ENCODE measurements at places on chromosomes 5 and 9.

DNA sequence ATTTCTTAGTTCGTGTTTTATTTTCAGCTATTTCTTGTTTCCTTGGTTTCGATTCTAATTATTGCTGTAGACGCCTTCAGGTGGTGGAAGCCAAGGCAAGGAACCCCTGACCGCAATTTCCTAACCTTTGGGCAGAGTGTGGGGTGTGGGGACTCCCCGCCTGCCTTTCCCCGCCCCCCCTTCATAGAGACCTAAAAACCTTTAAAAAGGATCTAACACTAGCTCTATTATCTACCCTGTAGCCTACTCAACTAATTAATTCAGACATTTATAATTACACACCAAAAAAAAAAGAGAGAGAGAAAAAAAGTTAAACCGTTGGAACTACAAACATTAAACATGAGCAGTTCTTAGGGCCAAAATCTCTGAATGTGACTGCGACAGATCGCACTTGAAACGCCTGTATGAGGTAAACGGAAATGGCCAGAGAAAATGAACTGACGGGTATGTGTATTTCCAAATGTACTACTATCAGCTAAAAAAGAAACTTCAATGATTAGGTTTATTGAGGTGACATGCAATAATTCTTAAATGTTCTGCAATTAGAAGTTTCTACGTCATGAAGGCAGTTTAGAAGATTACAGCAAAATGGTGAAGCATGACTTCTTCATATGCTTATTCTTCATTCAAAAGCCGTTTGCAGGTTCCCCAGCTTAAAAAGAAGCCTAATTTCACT lies 19.0 kb upstream of the FER start:
- DNase-seq: peak; percentile 38

GRCh38 chr9:92954049-92954861 lies 6.9 kb downstream of the FGD3 start:
- DNase-seq: peak; percentile 76

GRCh38 chr9:128247226-128247803 lies 28.5 kb downstream of the GOLGA2 start:
- DNase-seq: no peak

DNA sequence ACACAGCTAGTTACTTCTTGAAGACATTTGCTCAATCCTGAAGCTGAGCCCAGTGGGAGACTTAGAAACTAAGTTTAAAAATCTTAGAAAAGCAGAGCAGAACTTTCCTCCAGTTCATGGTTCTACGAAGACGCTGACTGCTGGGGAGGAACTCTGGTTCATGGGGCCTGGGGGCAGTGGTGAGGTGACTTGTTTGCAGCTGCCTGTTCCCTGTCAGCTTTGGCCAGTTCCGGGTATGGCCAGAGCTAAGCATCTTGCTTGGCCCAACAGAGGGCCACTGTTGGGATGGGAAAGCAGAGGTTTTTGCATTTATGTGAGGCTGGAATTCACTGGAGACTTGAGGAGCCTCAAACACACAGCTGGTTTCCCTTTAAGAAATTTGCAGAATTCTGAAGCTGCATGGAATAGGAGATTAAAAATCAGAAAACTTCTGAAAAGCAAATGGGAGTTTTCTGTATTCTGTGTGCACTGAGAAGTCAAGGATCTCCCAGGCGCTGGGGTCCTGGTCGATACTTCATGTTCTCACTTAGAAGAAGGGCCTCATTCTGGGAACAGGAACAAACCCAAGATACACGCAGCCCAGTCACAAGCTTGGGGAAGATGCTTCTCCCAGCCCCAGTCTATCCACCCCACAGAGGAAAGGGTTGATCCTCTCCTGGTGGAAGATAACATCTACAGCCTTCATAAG lies 10.6 kb upstream of the HMHB1 start:
- no peak for DNase-seq

DNA sequence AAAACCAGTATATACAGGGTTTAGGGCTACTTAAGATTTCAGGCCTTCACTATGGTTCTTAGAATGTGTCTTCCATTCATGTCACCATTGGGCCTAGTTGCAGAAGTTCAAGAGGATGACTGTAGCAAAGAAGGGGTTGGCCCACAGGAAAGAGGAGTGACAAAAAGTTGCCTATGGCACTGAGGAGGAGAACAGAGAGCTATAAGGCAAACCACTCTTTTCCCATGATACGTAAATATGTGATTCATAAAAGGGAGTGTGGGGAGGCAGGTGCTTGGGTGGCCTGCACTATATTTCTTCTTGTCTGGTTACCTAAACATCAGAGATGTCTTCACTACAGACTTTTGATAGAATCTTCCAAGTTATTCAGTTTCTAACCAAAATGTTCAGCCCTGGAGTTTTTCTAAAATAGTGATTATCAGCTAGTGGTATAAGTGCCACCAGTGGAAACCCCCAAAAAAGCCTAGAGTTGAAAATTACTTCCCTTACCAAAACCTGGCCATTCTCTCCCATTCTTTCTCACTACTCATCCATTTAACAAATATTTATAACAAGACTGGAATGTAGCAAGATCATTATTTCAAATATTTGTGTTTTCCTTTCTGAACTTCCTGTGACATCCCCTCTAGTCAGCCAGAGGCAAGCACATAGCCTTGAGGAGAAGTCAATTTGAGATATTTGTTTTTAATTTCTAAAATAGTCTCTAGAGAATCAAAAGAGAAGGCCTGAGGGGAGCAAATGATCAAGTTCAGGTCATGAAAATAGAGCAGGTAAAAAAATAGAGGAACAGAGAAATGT lies 367.4 kb downstream of the EFNA5 start:
- no peak for DNase-seq

GRCh38 chr5:139061856-139062255 lies 136.3 kb downstream of the SIL1 start:
- no peak for DNase-seq

DNA sequence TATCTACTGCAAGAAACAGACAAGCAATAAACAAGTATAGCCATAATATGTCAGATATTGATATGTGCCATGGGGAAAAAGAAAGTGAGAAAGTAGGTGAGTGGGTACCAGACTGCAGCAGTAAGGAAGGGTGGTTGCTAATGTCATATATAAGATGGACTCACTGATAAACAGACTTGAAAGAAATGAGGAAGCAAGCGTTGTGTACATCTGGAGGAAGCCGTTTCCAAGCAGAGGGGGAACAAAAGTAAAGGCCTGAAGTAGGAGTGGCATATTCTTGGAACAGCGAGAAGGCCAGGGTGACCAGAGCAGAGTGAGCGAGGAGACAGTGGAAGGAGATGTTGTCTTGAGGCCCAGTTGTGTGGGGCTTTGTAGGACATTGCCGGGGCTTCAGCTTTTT lies 142.2 kb upstream of the MAP3K1 start:
- DNase-seq: no peak

- no peak for DNase-seq
These were observed 84.3 kb upstream of the ACTBL2 start for GRCh38 chr5:57566914-57567313.

DNA sequence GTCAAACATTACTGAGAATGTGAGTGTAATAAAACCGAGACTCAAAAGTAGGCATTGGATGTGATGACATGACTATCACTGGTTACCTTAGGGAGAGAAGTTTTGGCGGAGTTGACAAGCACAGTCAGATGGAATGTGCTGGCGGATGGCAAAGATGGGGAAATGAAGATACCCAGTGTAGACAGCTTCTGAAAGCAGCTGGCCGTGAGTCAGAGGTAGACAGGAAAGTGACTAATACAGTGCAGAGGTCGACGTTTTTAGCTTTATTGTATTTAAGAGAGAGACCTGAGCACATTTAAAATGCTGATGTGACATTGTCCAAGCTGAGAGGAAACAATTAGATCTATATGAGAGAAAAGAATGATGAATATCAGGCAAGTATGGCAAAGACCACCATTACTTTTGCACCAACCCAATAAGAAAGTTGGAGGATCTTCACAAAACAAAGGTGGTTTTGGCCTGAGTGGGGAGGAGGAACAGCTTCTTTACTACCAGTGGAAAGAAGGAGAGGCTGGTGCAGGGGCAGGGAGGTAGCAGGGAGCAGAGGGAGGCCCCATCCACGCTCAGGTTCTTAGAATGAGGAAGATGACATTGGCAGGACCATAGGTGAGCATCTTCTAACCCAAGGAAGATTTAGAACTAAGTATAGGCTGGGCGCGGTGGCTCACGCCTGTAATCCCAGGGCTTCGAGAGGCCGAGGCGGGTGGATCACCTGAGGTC lies 36.7 kb upstream of the KCNIP1 start:
- no peak for DNase-seq

DNA sequence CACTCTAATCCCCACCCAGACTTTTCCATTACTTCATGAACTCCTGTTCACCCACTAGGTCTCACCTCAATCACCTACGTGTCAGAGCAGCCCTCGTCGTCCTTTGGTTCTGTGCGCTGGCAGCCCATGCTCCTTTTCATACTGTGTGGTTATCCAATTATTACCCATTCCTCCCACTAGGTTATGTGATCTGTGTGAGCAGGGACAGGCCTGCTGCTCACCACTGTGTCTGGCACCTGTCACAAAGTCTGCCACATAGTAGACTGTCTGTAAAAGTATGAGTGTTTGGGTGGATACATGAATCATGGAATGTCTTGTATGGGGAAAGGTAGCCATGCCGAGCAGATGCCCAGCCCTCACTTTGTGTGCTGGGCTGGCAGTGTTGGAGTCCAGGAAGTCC lies 12.1 kb upstream of the SMAD5 start:
- DNase-seq: no peak

DNA sequence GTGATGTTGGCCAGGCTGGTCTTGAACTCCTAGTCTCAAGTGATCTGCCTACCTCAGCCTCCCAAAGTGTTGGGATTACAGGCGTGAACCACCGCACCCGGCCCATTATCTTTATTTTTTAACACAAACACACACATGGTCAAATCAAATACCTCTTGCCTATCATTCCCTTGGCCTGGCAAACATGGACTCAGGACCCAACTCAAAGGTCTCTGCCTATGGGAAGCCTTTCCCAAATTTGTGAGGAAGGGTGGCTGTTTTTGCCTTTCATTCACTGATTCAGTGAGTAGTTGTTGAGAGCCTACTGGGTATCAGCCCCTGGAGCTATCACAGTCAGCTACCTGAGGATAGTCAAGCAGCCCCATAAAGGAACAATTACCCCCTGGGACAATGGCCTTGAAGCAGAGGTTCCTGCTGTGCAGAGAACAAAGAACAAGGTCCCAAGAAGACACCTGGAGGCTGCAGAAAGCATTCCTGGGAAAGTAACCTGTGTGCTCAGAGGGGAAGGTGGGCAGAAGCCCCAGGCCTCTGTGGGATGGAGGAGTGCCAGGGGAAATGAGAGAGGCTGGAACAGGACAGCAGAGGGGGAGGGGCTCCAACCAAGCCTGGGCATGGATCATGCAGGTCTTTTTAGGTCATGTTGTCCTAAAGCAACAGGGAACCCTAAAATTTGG lies 126.4 kb downstream of the CRB2 start:
- DNase-seq: no peak

Measured in stimulated activated CD4-positive, alpha-beta T cell treated with anti-CD3 and anti-CD28 coated beads, TNF-alpha, amount 100 ng/mL, for 4 hours (primary cell).